Fibroblast of skin of back (primary cell): ENCODE measurements at places on chromosomes 6 and 20.
A peak's percentile ranks its signal among the peaks of the same experiment; 100 is the strongest.

DNA sequence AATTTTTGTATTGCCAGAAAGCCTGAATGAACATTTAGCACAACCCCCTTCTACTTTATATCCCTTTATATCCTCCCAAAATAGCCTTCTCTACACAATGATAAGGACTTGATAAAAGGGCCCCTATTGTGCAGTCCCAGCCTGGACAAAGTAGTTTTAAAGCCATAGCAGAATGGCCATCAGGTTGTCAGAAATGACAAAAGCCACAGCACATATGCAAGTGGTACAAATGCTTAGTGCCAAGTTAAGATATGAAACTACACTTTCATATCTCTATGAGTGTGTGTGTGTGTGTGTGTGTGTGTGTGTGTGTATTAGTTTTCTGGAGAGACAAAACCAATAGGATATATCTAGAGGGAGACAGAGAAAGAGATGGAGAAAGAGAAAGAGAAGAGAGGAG is 132.6 kb downstream of the SGK1 start:
- DNase-seq = no peak

- DNase-seq = peak; percentile 97
Observed at GRCh38 chr6:72363844-72364740, 257.8 kb upstream of the KCNQ5 start.

DNA sequence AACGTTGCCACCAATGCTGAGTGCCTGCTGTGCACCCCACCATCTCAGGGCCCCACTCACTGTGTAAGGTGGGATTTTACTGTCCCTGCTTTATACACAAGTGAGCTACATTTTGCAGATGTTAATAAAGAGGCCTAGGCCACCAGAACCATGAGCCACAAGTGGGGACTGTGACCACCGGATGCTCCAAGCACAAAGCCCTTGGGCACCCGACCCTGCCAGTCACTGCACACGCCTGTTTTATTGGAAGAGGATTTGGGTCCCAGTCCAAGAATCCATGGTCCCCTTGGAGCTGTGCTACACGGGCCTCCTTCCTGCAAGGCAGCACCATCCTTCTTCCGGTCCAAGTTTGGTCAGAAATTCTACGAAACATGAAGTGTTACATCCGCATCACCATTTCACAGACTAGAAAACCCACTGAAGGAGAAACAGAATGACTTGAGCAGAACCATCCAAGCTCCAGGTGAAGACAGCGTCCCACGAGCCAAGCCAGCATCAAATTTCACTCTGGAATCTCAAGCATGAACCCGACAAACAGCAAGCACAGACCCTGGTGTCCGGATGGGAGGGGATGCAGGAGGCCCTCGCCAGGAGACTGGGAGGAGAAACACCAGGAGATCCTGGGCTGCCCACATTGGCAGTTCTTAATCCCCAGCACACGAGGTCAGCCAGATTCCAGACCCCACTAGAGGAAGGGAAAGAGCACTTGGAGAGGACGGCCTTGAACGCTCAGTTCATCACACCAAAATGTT is 226.9 kb downstream of the DLL1 start:
- no peak for DNase-seq

DNA sequence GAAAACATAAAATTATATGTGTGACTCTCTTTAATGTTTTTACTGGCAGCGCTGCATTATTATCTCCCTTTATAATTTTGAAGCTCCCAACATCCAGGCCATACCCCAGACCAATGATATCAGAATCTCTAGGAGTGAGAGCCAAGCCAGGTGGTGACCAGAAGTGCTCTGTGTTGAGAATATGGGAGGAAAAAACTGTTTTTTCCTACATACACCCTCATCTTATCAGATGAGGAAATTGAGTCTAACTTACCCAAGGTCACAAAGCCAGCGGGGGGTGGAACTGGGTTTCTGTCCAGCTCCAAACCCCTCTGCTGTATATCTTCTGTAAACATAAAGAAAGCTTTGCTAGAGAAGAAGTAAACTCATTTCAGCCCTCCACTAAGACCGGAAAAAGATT is 42.5 kb downstream of the LY86 start:
- no peak for DNase-seq

DNA sequence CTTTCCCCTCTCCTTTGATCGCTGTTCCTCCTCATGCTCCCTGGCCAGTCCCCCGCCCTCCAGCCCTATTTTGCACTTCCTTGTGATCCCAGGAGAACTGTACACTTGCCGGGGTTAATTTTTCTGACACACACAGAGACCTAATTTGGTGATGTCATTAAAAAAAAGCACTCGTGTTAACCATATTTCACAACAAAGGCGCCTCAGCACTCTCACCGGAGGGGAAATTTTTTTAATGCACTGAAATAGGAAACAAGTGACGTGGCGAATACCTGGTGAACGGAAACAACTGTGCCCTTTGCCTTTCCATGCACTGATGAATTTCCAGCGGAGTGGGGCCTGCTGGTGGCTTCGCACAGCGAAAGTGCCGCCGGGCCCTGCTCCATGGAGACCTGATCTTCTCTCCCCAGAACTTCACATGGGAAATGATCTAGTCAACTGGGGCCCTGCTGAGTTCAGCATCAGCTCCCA is 53.9 kb upstream of the TAGAP start:
- no peak for DNase-seq

DNA sequence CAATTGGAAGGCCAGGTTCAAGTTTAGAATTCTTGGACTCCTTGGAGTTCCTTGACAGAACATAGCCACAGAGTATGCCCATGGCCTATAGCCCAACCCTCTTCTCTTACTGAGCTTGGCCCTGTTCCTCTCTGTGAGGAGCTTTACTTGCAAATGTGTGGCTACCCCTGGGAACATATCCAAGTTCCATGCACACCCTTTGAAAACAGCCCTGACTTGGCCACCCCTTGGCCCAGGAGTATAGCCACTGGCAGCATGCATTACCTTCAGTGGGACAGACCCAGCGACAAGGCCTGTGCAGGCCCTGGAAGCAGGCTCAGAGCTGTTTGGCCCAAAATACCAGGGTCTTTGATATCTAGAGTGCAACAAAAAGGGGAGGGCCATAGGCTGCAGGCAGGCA is 19.5 kb upstream of the MAS1 start:
- DNase-seq = no peak

DNA sequence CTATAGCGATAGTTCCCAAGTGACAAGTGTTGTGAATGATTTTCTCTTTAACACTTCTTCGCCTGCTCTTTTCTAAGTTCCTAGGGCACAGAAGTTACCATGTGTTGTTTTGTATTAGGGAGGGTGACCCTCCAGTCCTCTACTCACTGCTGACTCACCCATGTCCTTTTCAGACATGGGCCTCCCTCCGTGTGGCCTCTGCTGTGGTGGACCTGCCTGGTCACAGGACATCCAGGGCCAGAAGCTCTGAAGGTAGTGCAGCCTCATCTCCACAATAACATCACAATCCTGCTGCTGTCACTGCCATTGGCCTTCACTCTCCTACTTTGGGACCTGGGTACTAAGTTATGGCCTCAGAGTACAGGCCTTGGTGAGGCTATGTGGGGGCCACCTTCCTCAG is 87.1 kb upstream of the TNFAIP3 start:
- peak; percentile 16 for DNase-seq

DNA sequence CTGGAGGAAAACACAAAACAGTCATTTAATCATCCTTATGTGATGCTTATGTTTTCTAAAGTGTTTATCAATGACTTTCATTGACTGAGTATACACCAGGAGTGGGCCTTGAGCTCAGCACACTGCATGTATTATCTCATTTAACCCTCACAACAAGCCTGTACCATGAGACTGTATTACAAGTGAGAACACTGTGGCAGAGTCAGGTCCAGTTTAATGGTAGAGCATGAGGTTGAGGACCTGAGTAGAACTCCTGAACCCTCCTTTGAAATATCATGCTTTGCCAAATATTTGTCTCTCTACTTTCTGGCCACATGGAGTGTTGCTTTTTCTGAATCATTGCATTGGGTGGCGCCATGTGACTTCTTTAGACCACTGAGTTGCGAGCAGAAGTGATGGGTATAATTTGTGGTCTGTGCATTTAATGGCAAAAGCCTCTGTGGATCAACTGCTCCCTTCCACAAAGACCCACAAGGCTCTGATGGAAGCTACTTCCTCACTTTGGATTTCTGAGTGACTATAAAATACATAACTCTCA is 65.0 kb upstream of the SIRPG start:
- no peak for DNase-seq

- DNase-seq = peak; percentile 25
Observed at GRCh38 chr20:48075591-48076174, 290.4 kb upstream of the SULF2 start.

DNA sequence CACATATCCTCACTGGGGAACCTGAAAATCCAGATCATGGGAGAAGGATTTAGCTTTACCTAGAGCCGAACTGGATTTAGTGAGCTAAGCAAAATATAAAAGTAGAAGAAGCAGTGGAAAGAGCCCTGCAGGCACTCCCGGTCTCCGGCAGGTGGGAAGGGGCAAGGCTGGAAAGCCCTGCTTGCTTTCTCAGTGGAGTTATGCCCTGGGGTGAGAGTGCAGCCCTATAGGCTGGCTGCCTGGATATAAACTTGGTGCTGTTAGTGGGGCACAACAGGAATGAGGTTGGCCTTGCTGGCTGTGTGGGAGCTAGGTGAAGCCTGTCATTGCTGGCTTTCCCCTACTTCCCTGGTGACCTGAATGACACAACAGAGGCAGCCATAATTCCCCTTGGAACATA is 122.0 kb downstream of the CDK19 start:
- DNase-seq = no peak

- DNase-seq = no peak
Observed at GRCh38 chr20:31717478-31718201, 5.0 kb downstream of the BCL2L1 start.

DNA sequence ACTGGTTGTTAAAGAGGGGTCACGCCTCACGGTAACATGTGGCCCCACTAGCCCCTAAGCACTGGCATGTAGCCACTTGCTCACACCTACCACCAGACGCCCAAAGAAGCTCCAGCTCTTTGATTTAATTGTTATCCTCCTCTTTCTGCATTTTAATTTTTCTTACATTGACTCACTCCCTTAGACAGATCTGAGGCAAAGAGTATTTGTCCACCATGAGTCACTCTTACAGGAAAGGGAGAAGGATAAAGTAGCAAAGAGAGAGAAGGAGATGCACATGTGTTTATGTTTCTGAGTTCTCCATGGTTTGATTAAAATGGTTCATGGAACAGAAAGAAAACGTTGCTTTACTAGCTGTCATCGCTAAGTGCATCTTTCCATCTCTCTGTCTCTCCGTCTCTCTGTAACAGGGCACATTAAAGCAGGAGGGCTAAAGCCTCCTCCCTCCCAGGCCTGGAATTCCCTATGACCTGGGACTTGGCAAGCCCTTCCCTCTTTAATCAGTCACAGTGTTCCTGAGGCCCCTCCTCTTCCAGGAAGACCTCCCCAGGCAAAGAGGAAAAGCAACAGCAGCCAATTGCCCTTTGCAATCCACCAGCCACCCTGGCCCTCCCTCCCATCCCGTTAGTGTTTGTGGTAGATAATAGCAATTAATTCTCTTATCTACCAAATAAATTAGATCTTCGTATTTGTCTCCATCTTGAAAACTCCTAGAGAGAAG is 112.8 kb upstream of the TSHZ2 start:
- peak; percentile 64 for DNase-seq

DNA sequence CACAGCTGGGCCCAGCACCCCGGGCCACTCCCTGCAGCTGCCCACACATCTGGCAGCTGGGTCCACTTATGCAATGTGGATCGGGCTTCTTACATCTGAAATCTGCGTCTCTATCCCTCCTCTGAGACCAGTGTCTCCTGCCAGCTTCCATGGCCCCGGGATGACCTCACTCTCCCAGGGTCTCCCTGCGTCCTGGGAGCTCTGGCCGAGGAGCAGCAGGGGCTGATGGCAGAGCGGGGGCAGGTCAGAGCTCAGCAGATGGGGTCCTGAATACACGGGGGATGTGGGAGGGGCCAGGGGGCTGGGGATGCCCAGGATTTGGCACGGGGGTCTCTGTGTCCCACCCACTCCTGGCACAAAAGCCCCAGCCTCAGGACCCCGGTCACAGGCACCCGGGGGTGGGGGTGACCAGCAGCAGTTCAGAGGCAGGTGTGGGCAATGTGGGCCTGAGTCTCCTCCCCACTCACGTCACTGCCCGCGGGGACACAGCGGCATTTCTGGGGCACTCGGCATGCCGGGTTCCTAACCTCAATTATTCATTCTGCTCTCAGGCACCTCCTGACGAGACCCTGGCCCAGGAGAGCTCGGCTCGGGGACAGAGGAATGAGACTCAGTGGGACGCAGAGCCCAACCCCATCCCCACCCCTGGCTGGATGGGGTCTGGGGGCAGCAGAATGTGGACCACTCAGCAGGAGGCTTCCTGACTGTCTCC is 16.4 kb downstream of the CHRNA4 start:
- DNase-seq = no peak

GRCh38 chr20:9119776-9120175 is 50.9 kb downstream of the PLCB4 start:
- peak; percentile 27 for DNase-seq

DNA sequence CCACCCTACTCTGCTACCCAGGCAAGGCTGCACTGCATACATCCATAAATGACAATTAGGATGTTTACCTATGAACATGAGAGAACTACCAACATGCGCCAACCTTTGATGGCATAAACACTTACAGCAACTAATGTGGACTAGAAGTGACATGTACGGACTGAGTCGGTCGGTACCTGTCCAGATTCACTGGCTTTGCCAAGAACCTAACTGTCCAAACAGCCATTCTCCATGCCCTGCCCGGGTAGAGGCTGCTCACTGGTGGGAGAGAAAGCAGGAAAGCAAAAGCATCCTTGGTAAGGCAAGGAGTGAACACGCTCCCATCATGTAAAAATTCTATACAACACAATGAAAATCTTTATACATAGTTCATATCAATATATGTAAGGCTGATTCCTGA is 30.0 kb downstream of the SYNDIG1 start:
- DNase-seq = no peak

DNA sequence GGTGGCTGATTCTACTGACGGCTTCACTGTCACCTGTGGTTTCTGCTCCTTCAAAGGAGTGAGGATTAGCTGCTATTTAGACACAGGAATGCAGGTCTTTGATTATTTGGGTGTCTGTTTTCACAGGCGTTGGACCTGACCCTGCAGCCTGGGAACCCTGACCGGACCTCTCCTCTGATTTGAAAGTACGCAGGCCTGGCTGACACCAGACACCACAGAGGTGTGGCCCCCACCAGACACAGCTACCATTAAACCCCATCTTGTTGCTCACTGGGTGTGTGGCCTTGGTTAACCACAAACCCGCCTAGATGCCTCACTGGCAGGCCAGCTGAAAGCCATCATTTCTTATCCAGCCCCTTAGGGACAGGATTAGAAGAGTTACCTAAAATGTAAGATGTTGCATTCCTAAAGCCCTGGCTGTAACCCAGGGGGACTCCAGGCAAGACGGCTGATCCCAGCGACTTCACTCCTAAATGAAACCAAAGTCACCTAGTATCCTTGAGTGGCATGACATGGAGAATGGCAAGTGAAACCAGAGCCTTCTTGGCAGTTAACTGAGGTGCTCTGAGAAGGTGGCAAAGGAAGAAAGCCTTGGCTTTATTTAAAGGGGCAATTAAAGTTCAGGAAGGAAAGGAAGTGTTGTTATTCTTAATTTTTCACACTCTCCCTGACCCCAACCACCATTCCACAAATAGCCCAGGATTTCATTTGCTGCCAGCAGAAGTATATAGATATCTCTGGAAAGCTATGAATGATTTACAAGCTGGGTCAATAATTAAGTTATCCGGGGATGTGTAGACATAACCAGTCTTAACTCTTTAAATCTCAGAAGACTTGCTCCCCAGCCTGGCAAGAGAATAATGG is 169.9 kb downstream of the QRSL1 start:
- peak; percentile 8 for DNase-seq
